ENCODE measurements at places on chromosomes 16 and 17.

- DNase-seq = no peak
These were observed at the start of gene SERPINF2 for GRCh38 chr17:1742371-1743087. Gene SERPINF2 (plus strand): TSS chr17:1742871. CDS start chr17:1744996, 2,125 bp downstream.

DNA sequence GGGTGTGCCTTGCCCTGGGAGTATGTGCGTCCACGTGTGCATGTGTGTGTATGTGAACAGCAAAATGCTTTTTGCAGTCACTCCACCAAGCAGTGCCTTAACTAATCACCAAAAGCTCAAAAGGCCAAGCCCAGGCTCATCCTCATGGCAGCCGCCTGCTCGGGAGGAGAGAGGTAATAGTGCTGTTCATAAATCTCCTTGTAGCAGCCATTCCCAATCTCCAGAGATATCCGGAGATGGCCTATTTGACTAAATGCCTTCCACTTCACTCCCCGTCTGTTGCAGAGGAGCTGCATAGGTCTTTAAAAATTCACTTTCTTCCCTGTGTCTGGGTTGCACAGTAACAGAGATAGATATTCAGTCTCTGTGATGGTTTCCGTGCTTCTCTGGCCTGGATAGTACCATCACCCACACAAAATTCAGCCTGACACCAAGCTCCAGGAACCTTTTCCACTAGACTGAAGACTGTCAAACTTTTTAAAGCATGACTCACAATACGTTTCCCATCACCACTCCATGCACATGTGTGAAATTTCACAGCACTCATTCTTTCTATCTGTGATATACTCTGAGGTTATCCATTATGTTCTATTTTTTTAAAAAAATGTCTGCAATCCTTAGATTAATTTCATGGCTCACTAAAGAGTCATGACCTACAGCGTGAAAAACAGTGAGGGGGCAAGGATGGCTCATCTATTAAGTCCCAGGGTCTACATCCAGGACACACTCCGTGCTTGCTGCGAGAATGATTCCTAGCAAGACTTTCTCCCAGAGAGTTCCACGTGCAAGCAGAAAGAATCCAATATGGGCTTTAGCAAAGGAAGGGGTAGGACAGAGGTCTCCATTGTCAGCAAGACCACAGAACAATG lies 357.8 kb downstream of the GRIN2A start:
- no peak for DNase-seq

DNA sequence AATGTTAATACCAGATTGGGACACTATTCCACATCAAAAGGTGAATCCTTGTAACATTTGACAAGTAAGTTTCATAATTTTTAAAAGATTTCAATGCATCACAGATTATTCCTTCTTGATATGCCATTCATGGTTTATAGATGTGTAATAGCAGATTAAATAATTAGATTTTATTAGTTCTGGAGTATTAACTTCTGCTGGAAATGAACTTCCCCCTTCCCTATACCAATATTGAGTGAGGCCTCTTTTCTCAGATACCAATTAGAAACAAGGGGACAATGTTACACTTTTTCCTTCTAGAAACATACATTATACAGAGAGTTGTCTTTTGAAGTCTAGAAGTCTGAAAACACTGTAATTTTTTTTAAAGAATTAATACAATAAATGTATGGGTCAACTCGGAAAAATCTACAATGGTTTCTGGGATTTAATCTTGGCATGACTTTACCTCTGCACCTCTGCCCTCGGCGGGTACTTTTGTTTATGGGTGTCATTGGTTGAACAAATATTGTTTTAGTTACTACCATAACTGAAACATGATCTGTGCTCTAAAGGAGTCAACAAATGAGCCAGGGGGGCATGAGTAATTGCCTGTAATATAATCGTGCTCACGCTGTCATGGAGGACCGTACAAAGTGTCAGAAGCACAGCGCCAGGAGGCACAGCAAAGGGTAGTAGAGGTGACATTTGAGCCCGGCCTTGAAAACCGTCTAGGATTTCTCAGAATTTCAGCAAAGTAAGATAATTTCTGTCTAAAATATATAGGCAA lies 8.2 kb downstream of the LRRC37B start:
- DNase-seq = no peak

GRCh38 chr17:17141860-17142552 lies 64.1 kb downstream of the PLD6 start:
- DNase-seq = peak; percentile 49

DNA sequence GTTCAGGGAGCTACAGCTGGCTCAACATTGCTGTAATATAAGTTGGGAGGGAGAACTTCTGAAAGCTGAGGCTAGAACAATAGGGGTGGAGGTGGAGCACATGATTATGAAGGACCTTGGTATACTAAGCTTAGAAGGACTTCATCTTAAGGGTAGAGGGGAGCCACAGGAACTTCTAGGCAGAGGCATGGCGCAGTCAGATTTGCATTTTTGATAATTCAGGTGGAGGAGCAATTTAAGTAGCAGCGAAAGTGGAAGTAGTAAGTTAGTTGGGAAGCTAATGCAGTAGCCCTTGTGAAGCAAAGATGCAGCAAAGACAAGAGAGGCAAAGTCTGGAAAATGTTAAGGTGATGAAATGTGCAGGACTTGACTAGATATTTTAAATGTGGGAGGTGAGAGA lies 144.1 kb downstream of the SPECC1 start:
- no peak for DNase-seq

- DNase-seq = peak; percentile 38
These were observed 6.4 kb upstream of the CMTM3 start for GRCh38 chr16:66598111-66598510.

Measured in activated CD4-positive, alpha-beta T cell treated with anti-CD3 and anti-CD28 coated beads, Interleukin-2, Interleukin-4, amounts not matched to agents 100 ng/mL and 50 ng/mL, durations not matched to agents 16 hours and 8 hours (primary cell).